ENCODE measurements at places on chromosomes 13 and 19. TPM values are rescaled to one million over a fixed set of nuclear protein-coding genes. Genes with fewer than 3 reads are reported as not detected.

DNA sequence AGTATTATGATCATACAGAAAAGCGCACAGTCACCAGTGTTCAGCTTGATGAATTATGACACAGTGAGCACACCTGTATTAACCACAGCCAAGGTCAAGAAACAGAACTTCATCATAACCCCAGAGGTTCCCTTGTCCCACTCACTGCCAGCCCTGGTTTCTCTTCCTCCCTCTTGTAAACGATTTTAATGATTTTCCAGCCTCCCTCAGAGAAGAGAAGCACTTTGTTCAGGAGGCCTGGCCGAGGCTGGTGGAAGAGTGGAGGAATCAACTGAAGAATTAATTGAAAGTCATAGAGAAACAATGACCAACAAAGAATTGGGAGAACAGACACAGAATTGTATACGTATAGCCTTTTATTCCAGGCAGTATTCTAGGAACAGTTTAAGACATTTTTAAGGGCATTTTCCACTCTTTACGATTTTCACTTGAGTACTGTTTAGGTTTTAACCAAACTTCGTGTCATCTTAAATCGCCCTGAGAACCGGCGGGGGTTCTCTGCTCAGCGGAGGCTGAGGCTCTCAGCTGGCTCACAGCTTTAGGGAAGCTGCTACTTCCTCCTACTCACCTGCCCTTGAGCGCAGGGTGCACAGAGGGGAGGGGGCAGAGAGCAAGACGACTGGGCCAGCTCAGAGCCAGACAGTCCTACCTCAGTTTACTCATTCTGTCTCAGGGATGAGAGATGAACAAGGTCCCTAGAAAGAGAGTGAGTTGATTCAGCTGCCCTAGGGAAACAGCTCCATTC is 108.6 kb downstream of the AKAP11 start:
- DNase-seq: no peak

DNA sequence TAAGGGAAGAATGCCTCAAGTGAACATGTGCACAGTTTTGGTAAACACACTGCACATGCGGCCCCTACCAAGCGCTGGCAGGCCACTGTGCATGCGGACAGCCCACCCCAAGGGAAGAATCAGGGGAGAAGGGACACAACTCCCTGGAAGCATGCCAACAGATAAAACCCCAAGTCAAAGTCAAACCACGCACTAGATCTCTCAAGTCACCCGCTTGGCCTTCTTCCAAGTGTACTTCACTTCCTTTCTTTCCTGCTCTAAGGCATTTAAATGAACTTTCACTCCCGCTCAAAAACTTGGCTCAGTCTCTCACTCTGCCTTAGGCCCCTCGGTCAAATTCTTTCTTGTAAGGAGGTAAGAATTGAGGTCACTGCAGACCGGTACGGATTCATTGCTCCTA is 4.6 kb upstream of the RFXAP start:
- no peak for DNase-seq

DNA sequence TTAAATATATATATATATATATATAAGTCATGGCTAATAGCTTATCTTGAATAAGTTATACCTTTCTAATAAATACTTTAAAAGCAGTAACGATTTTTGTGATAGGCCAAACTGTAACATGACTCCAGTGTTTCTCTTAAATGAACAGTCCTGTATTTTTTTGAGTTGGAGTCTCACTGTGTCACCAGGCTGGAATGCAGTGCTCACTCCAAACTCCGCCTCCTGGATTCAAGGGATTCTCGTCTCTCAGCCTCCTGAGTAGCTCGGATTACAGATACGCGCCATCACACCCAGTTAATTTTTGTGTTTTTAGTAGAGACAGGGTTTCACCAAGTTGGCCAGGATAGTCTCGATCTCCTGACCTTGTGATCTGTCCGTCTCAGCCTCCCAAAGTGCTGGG is 814.2 kb upstream of the SLITRK5 start:
- DNase-seq: no peak

- no peak for DNase-seq
Measured at GRCh38 chr19:30670562-30671366, 298.6 kb downstream of the ZNF536 start.

DNA sequence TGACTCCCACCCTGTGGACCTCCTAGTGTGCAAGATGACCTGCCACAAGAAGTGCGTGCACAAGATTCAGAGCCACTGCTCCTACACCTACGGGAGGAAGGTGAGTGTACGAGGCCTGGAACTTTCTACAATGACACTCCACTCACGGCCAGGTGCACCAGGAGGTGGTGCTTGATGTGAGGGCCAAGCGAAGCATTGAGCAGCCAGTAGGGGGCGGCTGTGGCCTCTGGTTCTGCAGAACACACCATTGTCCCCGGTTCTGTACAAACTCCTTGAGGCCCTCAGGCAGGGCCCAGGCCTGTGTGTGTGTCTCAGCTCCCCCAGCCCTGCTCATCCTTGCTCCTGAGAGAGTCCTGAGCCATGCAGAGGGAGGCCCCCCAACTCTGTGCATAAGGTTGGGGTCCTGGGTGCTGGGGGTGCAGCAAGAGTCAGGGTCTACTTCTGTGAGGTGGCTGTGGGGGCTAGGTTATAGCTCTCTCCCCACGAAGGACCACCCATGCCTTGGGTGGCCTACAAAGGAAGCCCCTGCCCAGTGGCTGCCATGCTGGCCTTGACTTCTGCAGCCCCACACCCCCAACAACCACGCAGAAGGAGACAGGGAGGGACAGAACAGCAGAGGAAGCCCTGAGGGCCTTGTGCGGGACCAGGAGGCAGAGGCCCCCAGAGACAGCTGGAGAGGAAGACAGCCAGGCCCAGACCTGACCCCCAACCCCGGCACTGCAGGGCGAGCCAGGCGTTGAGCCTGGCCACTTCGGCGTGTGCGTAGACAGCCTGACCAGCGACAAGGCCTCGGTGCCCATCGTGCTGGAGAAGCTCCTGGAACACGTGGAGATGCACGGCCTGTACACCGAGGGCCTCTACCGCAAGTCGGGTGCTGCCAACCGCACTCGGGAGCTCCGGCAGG is 9.7 kb upstream of the USE1 start:
- peak; percentile 47 for DNase-seq

DNA sequence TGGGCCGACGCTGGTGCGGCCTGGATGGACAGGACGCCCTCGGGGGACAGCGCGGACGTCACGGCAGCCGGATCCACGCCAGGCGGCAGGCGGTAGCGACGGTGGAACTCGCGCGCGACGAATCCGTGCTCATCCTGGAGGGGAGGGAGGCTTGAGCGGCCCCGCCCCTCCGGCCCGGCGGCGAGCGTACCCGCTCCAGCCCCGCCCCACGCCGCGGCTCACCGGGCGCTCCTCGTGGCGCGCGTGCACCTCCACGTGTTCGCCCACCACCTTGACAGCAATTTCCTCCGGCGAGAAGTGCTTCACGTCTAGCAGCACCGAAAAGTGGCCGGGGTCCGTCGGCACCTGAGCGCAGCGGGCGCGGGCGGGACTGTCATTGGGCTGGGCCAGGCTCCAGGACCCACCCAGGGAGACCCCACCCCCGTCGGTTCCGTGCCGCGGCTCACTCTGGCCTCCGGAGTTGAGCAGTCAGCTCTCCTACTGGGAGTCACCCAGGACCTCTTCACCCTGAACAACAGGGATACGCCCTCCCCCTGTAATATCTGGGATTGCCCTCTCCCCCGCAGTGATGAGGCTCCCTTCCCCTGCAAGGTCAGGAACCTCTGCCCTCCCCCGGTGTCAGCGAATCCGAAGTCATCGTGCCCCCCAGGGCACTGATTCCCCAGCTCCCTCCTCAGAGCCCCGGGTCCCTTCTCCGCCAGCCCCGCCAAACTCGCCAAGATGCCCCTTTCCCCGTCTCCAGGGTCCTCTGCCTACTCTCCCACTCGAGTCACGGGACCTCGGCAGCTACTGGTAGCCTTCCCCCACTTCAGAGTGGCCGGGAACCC is 1.1 kb downstream of the HSPB6 start:
- peak; percentile 90 for DNase-seq

DNA sequence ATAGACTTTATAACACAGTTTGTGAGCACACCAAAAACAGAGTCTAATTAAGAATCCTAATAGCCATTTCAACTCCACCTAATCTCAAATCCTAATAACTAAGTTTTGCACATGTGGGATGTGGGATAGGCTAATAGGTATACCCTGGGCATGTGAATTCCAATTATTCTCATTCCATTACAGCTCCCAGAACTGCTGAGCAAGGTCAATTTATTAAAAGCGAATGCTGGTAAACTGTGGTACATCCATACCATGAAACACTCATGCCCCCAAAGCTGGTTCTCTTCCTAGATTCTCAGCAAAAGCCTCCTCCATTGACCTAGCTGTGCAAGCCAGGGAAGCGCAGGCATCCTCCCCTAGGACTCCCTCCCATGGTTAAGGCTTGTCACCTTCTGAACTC is 113.8 kb downstream of the USP12 start:
- no peak for DNase-seq

Gene CCDC169
- 0.69 TPM for total RNA-seq

- no peak for DNase-seq
Measured at GRCh38 chr19:41967054-41967783, 8.1 kb upstream of the RABAC1 start.

Gene CHST8
- 0.14 TPM for total RNA-seq

Gene PSG11
- not detected for total RNA-seq

- no peak for DNase-seq
Measured at GRCh38 chr13:44710576-44710975, 134.4 kb upstream of the TSC22D1 start.

- DNase-seq: no peak
Measured at GRCh38 chr13:113260996-113261395, 36.0 kb upstream of the LAMP1 start.

GRCh38 chr19:51726049-51726448 is 2.3 kb upstream of the HAS1 start:
- peak; percentile 50 for DNase-seq

Gene CEACAM16
- total RNA-seq: not detected

GRCh38 chr19:56692206-56692895 is 20.8 kb upstream of the ZNF835 start:
- DNase-seq: no peak

GRCh38 chr19:42199440-42200115 is 17.9 kb downstream of the DEDD2 start:
- DNase-seq: peak; percentile 35

GRCh38 chr13:65597839-65598818 is 1632.0 kb downstream of the PCDH9 start:
- no peak for DNase-seq

- DNase-seq: no peak
Measured at GRCh38 chr13:94664889-94665288, 47.5 kb downstream of the SOX21 start.

DNA sequence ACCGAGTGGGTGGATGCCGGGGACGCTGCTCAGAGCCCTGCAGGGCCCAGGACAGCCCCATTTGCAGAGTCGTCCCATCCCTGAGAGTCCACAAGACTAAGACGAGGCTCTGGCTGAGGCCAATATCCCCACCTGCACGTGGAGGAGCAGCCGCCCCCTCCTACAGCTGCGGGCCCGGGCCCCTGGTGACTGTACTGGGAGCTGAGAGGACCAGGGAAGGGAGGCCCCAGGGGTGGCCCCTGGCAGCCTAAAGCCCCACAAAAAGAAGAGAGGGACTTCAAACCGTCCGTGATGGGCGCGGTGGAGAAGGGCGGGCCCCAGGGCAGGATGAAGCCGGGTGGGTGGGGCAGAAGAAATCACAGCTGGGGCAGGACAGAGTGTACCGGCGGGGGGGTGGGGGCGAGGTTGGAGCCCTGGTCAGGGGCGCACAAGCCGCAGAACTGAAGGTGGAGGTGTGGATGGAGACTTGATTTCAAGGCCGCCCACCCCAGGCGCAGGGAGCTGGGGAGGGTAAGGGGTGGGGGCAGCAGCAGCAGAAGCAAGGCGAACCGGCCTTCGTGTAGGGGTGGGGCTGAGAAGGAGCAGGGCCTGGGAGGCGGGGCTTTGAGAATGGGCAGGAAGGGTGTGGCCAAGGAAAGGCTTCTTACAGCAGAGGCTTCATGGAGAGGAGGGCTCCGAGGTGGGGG is 12.9 kb downstream of the CFD start:
- peak; percentile 75 for DNase-seq

Gene USF2
- total RNA-seq: 147 TPM

DNA sequence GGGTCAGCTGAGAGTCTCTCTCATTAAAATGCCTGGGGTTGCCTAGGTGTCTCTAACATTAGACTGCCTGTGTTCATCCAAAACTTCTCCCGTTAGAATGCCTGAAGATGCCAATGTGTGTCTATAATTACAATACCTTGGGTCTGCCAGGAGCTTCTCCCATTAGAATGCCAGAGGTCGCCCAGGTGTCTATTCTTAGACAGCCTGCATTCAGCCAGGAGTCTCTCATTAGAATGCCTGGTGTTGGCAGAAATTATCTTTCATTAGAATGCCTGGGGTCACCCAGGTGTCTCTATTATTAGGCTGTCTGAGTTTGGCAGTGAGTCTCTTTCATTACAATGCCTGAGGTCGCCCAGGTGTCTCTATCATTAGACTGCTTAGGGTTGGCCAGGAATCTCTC is 1560.2 kb downstream of the UQCRFS1 start:
- no peak for DNase-seq

GRCh38 chr13:40682449-40683240 is 16.2 kb upstream of the FOXO1 start:
- DNase-seq: no peak

Gene RASIP1
- total RNA-seq: 13.9 TPM

Gene BIVM
- total RNA-seq: 37.5 TPM

- no peak for DNase-seq
Measured at GRCh38 chr19:35144600-35145436, 1.8 kb downstream of the FXYD7 start.

GRCh38 chr19:17572638-17573037 is 17.2 kb downstream of the COLGALT1 start:
- DNase-seq: no peak

Gene TNFSF9
- 0.38 TPM for total RNA-seq

Data from left ventricle myocardium inferior (tissue), 1 donor.